Stimulated activated CD4-positive, alpha-beta T cell treated with anti-CD3 and anti-CD28 coated beads, Interleukin-1b, Interleukin-23, amount 100 ng/mL, for 24 hours (primary cell): ENCODE measurements at places on chromosomes 5 and 9.
A peak's percentile ranks its signal among the peaks of the same experiment; 100 is the strongest.

GRCh38 chr9:35611230-35611797, 6.3 kb downstream of the TESK1 start:
- no peak for DNase-seq

DNA sequence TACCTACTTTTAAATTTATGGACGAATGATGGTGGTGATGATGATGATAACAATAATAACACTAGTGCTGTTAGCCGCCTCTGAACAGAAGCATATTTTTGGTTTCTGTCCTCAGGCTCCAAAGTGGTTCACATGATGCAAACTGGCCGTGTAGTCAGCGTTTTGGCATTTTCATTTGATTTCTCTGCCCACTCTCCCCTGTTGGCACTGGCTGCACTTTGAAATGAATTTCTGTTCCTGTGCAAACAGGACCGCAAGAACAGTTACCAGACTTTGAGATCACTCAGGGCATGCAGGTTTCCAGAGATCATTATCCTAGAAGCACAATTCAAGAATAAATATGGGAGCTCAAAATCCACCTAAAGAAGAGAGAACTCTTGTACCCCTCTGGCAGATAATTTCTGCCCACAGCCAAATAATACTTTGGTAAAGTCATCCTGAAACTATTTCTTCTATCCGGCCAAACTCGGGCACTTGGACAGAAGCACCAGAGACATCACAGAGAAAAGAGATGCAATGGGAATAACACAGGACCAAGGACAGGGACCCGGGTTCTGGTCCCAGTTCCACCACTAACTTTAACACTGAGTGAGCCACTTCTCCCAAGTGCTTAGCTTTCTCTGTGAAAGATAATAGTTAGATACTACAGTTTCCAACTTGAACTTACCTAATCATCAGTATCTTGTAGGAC, 201.7 kb upstream of the PTGER4 start:
- DNase-seq = no peak

DNA sequence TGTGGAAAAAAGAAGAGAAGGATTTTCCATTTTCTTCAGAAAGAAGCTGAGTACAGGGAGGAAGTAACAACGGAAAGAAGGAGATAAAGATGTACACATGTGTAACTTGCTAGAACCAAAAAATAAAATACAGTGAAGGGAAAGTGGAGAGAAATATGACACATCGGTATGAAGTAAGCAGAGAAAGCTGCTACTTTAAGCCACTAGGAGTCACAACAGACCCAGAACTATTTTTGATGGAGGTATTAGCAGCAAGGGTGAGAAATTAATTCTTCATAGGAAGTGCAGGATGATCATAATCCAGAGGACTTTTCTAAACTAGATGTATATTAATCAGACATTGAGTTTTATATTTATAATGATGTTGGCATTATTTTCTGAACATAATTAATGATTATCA, 88.5 kb downstream of the FAM174A start:
- DNase-seq = no peak

- DNase-seq = no peak
Measured at GRCh38 chr9:77714077-77714549, 66.0 kb upstream of the GNA14 start.

GRCh38 chr5:1642621-1643061, 118.9 kb upstream of the LPCAT1 start:
- DNase-seq = no peak

DNA sequence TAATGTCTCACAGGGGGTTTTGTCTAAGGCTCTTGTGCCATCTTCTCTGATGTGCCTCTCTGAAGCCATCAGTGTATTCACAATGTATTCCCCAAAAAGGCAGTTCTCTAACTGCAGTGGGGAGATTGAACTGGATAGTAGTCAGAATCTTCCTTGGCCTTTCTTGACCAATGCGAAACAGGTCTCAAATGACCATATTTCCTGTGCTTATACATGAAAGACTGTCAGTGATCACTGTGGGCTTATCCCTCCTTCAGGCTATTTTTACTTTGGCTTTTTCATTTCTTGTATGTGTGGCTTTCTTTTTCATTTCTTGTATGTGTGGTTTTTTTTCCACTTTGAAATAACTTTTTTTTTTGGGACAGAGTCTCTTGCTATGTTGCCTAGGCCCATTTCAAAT, 19.7 kb downstream of the HMGXB3 start:
- DNase-seq = no peak

GRCh38 chr5:66413931-66414330, 182.3 kb upstream of the MAST4 start:
- DNase-seq = no peak

DNA sequence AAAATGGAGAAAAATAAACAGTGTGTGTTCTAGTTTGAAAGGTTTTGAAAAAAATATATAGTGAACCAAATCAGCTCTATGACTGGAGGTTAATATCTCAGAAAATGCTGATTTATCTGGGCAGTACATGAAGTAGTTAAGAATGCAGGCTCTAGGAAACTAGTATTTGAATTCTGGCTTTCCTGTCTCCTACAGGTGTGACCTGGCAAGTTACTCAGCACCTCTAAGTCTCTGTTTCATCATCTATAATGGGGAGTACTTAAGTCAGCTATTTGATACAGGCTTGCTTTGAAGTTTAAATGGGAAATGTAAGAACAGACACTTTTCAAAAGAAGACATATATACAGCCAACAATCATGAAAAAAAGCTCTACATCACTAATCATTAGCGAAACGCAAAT, 5.2 kb downstream of the GRAMD2B start:
- no peak for DNase-seq

GRCh38 chr9:101566904-101567724, 27.7 kb downstream of the PPP3R2 start:
- DNase-seq = peak; percentile 10

DNA sequence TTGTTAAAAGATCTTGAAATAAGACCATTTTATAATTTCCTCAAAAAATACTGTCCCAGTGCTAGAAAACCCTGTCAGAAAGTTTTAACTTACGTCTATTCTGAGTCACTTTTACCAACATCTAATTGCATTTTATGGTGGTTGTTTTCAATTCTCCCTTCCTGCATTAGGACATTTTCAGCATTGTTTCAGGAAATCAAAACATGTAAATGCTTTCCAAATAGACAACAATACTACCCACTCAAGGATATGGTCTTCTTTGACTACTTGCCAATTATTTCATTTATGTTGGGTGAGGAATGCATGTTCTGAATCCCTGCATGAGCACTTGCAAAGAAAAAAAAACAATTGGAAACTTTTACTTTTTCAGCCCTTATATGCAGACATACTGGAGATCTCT, 284.6 kb upstream of the PDE4D start:
- no peak for DNase-seq

DNA sequence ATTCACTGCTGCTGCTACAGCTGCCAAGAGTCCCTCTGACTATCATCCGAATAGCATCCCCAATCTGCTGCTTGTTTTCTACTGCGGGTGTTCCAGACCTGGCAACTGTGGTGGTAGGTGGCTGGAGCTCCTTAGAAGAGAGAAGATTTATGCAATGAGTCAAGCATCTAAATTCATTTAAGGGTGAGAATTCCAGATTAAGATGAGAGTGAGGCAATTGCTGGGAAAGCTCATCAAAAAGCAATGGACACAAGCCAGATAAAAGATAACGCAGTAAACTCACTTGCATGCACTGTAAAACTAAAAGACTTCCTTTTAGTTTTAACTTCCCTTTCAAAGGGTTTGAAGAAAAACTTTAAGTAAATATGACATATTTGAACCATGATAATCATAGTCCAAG, 3.9 kb downstream of the PLK2 start:
- no peak for DNase-seq

DNA sequence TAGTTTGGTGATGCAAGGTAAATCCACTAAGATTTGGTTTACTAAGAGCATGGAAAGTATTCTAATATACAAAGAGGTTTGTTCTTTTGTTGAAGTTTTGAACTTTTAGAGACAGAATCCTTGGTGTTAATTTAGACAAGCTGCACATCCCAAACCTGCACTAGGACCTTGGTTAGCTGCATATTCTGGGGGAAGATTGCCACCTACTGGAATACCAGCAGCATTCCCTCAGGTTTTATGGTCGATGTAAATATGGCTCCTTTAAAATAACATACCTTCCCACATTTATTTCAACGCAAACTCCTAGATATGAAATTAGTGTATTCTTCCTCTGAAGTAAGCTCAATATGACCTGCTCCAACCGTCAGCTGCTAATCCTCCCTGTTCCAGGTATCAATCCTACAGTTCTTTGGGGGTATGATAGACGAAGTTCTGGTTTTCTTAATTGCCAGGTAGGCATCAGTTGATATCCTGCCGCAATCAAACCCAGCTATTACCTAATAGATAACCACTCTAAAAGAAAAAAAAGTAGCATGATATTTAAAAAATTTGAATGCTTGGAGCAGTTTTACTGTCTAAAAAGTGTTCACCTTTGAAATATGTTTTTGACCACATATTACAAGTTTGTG, 624.1 kb downstream of the ISL1 start:
- DNase-seq = no peak

GRCh38 chr5:71503536-71503935, 48.1 kb downstream of the BDP1 start:
- no peak for DNase-seq

DNA sequence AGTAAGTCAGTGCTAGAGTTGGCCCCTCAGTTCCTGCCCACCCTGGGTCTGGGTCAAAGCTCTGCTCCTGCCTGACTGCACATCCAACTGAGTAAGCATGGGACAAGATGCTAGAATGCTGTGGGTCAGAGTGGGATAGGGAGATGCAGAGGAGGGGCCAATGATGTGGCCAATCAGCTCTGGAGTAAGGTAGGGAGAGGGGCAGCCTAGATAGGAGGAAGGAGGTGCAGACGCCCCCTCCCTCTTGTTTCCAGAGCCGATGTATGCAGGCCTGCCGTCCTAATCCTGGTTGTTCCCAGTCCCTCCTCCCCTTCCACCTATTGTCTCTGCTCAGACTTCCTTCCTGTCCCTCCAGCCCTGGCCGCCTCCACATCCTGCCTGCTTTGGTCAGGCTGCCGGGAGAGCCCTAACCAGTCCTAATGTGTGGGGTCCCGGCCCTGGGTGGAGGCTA, 1.3 kb downstream of the ARAP3 start:
- no peak for DNase-seq

DNA sequence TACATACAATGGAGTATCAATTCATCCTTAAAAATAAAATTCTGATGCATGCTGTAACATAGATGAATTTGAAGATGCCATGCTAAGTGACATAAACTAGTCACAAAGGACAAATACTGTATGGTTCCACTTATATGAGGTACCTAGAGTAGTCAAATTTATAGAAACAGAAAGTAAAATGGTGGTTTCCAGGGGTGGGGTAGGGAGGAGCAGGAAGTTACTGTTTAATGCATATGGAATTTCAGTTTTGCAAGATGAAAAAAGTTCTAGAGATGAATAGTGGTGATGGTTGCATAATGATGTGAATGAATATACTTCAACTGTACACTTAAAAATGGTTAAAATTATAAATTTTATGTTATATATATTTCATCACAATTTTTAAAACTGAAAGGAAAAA, 57.3 kb upstream of the FNIP1 start:
- no peak for DNase-seq

DNA sequence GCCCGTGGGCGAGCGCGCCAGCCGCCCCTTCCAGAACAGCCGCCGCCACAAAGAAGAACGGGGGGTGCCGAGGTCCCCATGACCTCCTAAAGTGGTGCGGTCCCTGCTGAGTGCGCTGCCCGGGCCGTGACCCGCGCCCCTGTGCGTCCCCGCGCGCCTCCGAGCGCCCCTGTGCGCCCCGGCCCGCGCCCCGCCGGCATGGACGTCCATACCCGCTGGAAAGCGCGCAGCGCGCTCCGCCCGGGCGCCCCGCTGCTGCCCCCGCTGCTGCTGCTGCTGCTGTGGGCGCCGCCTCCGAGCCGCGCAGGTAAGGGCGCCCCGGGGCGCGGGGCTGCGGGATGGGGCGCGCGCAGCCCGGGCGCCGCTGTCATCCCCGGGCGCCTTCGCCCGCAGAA, 384 bp downstream of the COL5A1 start:
- DNase-seq = no peak

- no peak for DNase-seq
Measured at GRCh38 chr9:4922101-4922500, 63.0 kb upstream of the JAK2 start.

DNA sequence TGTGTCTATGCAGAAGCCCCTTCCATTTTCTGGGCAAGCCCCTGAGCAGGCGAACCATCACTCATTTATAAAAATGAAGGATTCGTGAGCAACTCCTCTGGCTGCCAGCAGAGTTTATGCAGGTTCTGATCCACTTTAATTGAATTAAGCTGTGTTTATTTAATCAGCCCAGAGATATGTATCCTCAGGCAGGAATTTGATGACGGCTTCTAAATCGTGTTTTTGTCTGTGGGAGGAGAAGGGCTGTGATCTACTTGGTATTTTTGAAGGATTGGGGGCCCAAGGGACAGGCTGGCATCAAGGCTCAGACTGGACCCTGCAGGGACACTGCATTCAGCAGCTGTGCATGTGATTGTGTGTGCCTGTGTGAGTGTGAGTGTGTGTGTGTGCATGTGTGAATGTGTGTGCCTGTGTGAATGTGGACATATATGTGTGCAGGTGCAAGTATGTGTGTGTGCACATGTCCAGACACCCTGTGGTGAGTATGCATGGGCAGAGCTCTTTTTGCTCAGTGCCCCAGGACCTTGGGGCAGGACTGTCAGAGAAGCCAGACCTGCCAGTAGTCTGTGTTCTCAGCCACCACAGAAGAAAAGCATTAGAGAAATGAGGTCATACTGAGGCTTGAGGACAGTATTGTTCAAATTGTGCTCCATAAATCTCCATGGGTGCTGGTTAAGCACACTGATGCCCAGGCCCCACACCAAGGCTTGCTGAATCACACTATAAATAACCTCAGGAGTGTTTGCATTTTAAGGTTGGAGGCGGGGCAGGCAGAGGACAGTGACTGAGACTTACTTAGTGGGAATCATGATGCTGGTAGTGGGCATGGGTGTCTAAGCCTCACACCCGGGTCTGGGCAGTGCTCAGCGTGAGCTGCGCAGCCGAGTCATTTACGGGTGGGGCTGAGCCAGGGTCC, 164.0 kb downstream of the CARTPT start:
- no peak for DNase-seq

GRCh38 chr9:107438211-107439031, 51.1 kb downstream of the KLF4 start:
- DNase-seq = no peak

DNA sequence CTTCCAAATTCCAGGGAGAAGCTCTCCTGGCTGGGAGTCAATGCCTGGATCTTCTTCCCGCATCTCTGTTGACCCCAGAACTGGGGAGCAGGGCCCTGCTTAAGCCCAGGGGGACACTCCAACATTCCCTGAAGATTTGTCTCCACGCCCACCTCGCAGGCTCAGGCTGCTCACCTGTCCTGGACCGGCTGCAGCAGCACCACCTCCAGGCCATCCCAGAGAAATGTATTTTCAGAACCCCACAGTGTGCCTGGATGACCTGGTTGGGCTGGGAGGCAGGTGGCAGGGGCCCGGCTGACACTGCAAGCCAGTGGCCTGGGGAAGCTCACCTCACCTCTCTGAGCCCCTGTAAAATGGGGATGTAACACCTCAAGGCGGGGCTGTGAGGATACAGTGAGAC, 27.1 kb upstream of the ZBTB43 start:
- DNase-seq = no peak

- DNase-seq = no peak
Measured at GRCh38 chr5:133129950-133130349, 78.1 kb downstream of the HSPA4 start.

- no peak for DNase-seq
Measured at GRCh38 chr9:112110094-112110776, 64.9 kb downstream of the SUSD1 start.

GRCh38 chr5:59351076-59351794, 542.3 kb downstream of the PDE4D start:
- DNase-seq = no peak

- no peak for DNase-seq
Measured at GRCh38 chr5:66585291-66585690, 10.9 kb upstream of the MAST4 start.

GRCh38 chr9:131469356-131469755, 33.4 kb upstream of the POMT1 start:
- no peak for DNase-seq
